ENCODE measurements at places on chromosomes 13 and 19.

DNA sequence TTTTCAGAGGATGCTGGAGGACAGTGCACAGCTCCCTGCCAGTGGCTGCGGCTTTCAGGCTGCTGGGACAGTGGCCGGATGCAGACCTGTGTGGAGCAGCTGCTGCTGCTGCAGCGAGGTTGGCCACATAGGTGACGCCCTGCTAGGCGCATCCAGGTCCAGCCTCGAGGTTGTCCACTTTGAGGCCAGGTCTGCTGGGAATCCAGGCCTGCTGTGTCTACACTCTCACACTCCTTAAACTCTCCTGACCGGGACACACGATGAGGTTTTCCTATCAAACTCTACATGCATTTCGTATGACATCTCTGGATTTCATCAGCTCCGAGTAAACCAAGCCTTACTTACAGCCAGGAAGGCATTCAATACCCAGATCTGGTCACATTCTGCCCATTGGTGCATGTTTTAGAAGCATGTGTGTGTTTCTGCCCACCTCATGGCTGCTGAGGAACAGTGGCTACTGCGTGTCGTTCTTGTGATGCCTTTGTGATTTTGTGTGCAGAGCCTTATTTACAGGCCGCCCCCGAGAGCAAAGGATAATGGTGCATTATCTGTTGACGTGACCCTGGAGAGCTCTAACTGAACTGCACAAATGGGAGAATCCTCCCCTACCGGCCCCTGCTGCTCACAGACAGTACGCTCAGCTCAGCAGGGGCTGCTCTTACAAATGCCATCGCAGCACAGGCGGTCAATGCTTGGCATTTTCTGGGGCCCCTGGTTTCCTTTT is 12.3 kb upstream of the MCF2L start:
- DNase-seq = no peak

- DNase-seq = peak; percentile 51
These were observed 13.0 kb downstream of the PGLYRP1 start for GRCh38 chr19:46009530-46010510.

DNA sequence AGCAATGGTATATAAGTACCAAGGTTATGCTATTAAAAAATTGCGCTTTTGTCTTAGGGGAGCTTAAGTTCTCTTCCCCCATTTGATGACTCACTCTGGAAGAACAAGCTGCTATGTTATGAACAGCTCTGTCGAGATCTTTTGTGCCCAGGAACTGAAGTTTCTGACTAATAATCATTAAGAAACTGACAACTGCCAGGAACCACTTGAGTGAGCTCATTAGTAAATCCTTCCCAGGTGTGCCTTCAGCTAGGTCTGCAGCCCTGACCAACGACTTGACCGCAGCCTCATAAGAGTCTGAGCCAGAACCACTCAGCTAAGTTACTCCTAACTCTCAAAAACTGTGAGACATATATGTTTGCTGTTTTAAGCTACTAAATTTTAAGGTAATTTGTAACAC is 147.8 kb downstream of the SLITRK6 start:
- no peak for DNase-seq

- no peak for DNase-seq
These were observed 21.4 kb downstream of the TFDP1 start for GRCh38 chr13:113605866-113606438.

Measured in stimulated activated CD8-positive, alpha-beta memory T cell treated with anti-CD3 and anti-CD28 coated beads, Interleukin-2, amount 100 ng/mL, for 48 hours (primary cell).